ENCODE measurements at places on chromosomes 12 and 14.

DNA sequence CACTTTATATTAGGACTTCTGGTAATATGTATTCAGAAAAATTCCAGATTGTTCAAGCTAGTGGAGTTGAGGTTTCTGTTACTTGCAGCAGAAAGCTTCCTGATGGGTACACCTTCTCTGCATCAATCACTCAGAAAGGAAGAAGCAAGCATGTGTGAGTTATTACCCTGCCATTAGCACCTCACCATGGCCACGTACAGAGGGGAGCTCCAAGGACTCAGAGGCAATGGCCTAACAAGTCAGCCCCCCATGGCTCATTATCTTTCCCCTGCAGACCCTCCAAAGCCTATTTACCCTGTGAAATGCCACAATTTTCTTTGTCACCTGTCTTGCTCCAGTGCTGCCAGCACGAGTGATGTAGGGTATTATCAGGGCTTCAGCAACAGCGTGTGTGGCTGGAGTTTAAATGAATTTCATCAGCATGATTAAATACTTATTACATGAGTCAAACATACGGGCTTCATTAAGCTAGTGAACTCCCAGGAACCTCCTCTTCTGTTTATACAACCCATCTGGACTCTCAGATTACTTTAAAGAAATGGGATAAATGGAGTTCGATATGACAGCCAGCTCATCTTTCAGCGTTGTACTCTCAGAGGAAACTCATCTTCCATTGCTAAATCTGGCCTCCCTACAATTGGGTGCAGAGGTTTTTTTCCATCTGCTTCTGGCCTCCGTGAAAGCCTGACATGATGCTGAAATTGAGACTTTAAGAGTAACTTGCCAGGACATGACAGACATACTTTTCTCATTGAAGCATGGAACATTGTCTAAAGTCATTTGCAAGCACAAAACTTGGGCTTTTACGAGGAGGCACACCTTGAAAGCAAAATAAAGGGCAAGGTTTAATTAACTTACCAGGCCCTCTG, 135.9 kb downstream of the TMEM30B start:
- peak; percentile 54 for DNase-seq

DNA sequence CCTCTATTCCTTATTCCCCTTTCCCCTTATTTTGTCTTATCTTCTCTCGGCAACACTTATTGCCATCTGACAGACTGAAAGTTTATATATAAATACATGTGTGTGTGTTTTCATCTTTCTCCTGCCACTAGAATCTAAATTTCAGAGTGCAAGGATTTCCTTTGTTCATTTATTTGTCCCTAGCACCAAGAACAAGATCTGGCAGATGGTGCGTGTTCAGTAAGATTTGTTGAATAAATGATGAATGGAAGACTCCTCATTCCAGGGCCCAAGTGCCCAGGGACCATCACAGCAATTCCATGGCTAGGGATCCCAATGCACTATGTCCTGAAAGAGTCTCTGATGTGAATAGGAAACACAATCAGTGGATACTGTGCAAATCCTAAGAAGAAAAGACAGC, 97.9 kb upstream of the EEA1 start:
- no peak for DNase-seq

GRCh38 chr14:65840786-65841185, 428.3 kb downstream of the FUT8 start:
- no peak for DNase-seq

GRCh38 chr12:8052679-8053078, 13.5 kb downstream of the C3AR1 start:
- DNase-seq = no peak

- DNase-seq = no peak
These were observed 50.8 kb upstream of the ELK3 start for GRCh38 chr12:96143392-96143791.

DNA sequence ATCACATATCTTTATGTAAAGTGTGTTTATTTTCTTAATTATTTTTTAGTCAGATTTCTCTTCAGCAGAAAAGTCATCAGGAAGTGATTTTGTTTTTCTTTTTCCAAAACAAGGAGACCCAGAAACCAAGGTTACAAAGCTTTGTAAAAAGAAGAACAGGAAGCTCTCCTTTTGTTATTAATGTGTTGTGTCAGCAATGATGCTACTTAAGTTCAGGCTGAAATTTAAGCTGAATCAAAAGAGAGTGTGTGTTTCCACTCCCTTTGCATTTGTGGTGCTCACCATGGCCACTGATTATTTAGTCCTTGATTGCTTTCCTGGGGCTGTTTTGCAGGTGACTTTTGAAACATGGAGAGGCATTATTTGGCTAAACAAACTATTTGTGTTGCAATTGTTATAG, 155.3 kb upstream of the ATP2B1 start:
- DNase-seq = no peak

DNA sequence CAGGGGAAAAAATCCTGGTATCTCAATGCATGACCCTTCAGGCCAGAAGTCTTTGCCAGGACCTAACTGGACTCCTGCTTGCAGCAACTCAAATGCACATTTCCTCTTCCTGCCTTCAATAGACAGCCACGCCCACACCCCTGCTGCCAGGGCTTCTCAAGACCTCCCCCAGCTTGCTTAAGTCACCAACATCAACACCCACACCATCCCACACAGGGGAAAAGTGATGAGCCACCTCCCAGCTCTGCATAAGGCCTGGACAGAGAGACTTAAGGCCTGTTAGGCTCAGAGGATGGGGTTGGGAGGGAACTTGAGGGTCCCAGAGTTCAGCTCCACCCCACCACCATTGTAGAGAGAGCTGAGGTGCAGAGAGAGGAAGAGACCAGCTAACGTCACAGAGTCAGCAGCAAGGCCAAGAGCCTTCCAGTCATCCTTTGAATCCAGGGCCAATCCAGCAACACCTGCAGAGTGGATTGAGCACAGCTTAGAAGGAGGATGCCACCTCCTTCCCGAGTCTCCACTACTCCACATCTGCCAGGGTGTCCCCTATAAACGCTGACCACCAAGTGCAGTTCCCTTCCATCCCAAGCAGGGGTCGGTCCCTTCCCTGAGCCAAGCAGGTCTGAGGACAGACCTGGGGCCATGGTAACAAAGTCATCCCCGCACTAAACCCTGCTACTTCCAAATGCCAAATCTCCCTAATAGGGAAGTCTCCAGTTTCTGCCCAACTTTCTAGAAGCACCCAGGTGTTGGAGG, 50.0 kb downstream of the KDM2B start:
- no peak for DNase-seq

GRCh38 chr14:30194741-30195148, 267.1 kb upstream of the PRKD1 start:
- no peak for DNase-seq

DNA sequence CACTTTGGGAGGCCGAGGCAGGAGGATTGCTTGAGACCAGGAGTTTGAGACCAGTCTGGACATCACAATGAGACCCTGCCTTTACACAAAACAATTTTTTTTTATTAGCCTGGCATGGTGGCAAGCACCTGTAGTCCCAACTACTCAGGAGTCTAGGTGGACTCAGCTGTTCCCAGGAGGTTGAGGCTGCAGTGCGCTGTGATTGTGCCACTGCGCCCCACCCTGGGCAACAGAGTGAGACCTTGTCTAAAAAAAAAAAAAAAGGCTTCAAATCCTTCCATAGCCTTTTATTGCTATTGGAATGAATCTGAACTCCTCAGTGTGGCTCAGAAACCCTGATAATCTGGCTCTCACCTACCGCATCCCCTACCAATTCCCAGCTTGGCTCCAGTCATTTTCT, 26.1 kb downstream of the AK7 start:
- no peak for DNase-seq

GRCh38 chr12:100401660-100402059, 44.8 kb downstream of the SLC17A8 start:
- no peak for DNase-seq

- no peak for DNase-seq
These were observed 131.9 kb upstream of the SLC38A2 start for GRCh38 chr12:46504494-46504893.

- no peak for DNase-seq
These were observed 355.5 kb downstream of the KCNH5 start for GRCh38 chr14:62689733-62690132.

- DNase-seq = no peak
These were observed 81.6 kb downstream of the PTGER2 start for GRCh38 chr14:52395728-52396127.

DNA sequence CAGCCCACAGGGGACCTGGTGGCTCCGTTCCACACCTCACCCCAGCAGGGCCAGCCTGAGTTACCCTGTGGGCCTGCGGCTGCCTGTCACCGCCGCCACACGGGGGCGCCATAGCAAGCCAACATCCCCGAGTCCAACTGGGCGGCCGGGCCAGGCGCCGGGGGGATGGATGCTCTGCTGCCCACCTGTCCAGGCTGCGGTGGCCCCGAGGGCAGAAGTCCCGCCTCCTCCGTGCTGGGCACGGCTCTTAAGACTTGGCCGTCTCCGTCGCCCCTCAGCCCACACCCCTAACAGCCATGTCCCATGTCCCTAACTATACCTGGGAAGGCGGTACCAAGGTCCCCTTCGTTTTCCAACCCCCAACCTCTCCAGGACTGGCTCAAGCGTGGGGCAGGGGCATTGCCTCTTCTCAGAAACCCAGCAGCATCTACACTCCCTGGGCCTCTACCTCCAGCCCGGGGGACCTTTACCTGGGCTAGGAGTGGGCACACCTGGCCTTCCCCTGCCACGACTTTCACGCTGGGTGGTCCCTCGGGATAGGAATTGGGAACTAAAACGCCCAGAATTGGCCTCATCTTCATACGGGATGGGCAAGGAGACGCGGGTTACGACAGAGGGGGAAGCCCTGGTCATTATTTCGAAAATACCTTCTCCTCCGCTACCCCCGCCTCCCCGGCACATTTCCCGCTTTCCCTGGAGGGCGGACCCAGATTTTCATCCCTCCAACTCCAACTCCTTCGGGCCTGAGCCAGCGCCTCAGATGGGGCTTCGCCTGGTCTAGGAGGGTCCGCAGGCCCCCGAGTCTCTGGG, 1.1 kb upstream of the CYP46A1 start:
- peak; percentile 55 for DNase-seq

- DNase-seq = no peak
These were observed 71.9 kb downstream of the TBX3 start for GRCh38 chr12:114612062-114612461.

DNA sequence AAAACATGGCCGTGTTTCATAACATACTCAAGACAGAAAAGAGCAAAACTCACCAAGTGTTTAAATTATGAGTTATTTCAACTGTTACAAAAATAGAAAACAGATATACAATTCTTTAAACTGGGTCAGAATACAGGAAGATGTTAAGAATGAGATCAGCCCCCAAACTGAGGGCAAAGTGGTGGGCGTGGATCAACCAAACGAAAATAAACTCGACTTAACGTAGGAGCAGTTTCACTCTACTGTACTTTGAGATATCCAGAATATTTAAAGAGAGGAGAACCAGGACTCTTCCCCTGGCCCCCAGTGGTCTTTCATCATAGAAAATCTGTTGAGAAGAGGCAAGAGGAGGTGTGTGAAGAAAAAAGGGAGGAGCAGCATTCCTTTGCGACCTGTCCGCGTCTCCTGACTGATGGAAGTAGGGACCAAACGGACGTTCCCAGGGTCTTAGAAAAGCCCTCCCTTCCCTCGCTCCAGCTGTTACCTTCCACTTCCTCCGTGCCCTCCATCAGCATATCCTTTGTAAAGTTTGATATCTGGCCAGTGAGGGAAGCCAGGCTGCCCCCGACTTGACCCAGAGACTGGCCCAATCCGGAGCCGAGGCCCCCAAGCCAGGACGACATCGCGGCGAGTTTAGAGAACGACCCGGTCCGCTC, 668 bp downstream of the TRIP11 start:
- peak; percentile 54 for DNase-seq

DNA sequence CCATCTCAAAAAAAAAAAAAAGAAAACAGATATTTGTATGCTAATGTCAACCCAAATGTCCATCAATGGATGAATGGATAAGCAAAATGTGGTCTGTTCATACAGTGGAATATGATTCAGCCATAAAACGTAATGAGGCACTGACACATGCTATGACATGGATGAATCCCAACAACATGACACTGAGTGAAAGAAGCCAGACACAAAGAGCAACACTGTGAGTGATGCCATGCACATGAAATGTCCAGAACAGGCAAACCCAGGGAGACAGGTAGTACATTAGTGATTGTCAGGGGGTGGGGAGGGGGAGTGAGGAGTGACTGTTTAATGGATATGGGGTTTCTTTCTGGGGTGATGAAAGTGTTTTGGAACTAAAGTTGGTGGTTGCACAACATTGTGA, 50.2 kb downstream of the ARL6IP4 start:
- no peak for DNase-seq
